A549 (cell line): ENCODE measurements at places on chromosomes 11 and 22. TPM values are rescaled to one million over a fixed set of nuclear protein-coding genes. Genes with fewer than 3 reads are reported as not detected.

GRCh38 chr11:122749005-122749687, 89.2 kb upstream of the CRTAM start:
- DNase-seq: no peak

DNA sequence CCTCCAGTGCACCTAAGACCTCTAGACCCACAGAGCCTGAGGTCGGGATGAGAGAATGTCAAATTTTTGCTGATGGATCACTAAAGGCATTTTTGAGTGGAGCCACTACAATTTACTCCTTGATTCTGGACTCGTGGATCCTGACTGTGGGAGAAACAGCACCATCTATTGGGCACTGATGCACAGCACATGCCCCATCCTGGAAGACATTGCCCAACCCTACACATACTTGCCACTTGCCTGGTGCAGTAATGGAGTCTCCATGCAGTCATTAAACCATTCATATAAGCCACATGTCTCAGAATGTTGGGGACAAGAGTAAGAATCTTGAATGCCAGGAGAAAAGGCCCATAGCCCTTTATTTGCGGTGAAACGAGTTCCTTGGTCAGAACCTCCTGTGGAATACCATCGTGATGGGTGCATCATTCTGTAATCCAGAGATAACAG, 103.9 kb downstream of the GGTLC2 start:
- no peak for DNase-seq

- no peak for DNase-seq
Measured at GRCh38 chr11:130826572-130826971, 89.7 kb downstream of the SNX19 start.

GRCh38 chr11:6307876-6308275, 12.4 kb downstream of the CAVIN3 start:
- no peak for DNase-seq

- DNase-seq: no peak
Measured at GRCh38 chr11:113184498-113184897, 129.9 kb upstream of the TTC12 start.

DNA sequence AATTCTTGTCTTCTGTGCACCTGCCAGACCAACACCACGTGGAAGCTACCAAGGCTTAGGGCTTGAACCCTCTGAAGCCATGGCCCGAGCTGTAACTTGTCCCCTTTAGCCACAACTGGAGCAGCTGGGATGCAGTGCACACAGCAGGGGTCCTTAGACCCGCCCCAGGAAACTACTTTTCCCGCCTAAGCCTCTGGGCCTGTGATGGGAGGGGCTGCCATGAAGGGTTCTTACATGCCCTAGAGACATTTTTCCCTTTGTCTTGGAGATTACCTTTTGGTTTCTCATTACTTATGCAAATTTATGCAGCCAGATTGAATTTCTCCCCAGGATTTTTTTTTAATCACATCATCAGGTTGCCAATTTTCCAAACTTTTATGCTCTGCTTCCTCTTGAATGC, 9.7 kb downstream of the PATE3 start:
- no peak for DNase-seq

DNA sequence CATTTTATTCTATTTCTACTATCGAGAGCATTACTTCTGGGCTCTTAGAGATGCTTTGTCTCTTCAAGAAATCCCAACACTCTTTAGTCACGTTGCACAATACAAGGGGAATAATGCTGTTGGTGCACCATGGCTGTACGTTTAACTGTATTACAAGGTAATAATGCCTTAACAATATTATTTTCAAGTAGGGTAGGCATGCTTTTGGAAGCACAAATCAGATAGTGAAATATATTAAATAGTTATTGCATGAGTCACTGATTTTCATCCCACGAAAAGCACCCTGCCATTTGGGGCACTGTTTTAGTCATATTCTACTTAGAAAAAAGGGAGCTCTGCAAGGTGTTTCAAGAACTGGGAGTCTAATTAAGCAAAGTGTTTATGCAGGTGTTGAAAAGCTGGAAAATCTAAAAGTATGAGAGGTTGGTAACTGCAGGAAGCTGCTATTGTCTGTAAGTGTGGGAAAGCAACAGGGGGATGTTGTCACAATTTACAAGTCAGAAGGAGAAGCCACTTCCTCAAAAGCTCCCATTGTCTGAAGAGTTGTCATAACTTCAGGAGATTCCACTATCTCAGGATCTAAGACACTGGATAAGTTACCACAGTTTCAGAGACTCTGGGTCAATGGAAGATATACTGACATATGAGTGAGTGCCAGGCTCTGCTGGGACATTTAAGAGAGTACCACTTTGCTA, 218.2 kb downstream of the JRKL start:
- no peak for DNase-seq

DNA sequence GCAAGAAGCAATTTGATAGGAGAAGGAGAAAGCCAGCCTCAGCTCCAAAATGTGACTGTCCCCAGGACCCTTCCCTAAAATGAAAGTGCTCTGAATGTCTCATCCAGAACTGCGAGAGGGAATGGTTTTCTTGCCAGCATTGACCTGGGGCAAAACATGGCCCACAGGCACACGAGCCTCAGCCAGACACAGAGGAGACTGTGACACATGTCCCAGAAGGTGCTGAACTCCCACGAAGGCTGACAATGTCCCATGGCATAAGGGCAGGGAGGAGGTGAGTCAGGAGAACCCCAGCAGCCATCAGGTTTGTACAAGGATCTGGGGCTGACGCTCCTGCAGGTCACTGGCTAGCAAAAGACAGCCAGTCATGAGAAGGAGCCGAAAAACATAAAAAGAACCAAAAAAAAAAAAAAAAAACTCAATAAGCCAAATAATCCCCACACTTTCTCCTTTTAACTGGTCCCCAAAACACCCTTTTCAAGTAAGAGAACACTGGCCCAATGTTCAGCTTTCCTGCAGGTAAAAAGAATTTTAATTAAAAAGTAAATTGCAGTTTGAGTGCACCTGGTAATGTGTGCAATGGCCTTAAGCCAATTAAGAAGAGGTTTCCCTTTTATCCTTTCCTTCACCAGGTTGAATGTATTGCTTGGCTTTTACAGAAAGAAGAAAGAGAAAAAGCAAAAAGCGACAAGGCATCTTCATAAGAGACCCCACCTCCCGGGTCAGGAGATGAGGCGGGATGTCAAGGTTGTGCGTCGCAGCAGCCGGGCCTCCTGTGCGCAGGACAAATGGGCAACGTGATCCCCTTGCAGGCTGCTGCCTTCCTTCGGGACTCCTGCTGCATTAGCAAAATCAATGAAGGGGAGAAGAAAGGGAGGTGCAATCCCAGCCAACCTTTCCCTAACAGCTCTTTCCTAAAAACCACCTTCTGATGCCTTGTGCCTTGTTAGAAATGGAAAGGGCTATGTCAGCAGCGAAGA, 43.6 kb downstream of the GALNT18 start:
- DNase-seq: no peak

DNA sequence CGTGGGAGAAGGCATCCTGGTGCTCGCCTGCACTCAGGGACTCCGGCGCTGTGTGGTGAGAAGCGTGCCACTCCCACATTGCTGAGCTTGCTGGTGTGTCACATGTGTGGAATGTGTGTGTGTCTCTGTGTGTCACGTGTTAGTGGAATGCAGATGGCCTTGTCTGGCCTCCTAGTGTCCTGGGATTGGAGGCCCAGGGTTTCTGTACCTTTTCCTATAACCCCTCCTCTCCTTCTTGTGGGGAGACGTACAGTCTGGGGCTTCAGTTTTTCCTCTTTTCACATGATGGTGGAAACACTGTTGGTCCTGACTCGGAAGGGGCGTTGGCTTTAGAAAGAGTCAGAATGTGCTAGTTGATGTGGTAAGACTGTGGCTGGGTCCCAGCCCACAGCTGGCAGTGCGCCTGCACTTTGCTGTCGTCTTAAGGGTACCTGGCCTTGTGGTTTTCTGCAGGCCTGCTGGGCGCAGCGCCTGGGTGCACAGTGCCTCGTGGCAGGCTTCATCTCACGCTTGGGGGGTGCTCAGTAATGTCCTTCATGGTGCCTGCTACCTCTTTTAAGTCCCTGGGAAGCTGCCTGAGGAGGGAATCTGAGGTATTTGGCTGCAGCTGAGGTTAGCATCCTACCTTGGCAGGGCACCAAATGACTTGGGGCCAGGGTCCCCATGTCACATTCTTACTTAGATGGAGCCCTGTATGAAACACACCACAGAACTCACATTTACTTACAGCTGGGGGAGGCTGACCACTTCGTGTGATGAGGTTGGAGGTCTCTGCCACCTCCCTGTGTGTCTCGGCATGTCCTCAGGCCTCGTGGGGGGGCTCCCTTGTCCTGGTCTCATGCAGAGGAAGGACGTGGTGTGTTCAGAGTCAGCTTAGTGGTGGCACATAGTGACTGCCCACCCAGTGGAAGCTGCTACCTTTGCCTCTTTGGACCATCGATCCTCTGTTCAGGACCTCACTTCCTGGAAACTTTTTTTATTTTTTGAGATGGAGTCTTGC, 61.9 kb downstream of the MED15 start:
- peak; percentile 87 for DNase-seq

DNA sequence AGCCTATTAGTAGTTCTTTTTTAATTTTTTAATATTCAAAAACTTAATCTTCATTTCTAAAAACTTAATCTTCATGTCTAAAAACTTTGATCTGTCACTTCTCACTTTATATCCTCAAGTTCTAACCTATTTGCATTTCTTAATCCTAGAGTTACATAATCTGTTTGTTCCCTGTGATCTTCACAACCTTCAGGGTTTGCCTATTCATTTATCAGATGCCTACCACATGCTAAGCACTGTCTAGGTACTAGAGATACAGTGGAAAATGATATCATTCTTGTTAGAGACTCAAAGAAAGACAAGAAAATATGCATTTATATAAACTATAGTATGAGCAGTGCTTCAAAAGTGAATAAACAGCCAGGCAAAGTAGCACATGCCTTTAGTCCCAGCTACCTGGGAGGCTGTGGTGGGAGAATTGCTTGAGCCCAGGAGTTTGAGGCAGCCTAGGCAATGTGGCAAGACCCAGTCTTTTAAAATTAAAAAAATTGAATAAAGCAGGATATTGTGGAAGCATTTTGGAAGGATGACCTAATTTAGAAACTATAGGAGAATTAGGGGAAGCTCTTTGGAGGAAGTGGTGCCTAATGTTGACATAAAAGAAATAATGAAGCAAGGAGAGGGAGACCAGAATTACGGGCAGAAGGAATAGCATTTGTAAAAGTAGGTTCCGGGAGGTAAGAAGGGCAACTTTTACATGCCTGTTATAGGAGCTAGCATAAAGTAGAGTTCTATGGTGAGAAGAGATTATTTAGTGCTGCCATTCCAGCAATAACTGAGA, 54.4 kb upstream of the GRK2 start:
- DNase-seq: no peak

DNA sequence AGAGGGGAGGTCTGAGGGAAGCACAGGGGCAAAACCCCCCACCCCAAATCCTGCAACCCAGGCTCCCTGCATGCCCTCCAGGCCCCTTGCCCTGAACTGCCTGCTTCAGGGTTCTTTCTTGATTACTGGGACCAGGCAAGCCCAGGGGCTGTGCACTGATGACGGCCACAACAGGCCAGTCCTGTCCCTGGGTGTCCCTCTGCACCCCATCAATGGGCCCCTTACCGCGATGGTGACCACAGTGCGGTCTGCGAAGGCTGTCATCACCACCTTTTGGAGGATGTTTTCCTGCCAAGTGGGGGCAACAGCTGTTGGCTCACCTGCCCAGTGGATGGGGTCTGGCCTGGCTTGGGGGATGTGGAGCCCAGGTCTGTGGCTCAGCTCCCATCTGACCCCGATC, 5.0 kb upstream of the KCNJ11 start:
- no peak for DNase-seq

DNA sequence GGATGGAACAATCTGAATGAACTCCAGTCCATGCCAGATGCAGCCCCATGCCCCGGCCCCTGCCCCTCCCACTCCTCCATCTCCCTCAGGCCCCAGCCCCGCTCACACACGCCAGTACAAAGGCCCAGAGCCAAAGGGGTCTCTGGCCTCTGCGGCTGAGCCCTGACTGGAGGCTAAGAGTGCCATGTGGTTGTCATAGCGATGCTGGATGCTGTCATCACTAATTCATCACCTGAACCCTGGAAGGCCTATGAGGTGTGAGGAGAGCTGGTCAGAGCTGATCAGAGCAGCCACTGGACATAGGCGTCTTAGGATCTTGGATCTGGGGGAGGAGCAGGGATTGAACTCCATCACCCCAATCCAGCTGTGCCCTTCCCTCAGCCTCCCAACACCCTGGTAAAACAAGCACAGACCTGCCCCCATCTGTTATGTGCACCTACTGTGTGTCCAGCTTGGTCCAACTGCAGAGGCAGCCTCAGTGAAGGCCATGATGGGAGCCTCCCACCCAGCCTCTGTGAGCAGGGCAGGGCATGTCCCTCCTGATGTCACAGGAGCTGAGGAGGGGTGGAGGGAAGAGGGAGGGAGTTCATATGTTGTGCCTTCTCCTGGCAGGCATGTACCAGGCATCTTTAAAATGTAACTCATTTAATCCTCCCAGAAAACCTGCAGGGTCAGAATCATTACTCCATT, 16.7 kb downstream of the PDE2A start:
- no peak for DNase-seq

DNA sequence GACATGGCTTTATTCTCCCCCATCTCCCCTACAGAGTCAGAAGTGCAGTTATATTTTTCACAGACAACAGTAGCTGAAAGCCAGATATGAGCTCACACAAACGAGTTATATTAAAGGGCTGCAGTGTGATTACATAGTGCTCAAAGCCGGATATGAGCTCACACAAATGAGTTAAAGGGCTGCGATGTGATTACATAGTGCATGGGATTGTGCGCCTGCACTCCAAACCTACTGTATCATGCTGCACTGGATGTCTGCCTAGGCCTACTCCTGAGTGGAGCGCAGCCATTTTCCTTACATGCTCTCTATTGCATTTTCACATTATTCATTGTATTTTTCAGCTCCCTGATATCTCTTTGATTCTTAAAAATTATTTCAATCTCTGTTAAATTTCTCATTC, 414.6 kb upstream of the LARGE1 start:
- DNase-seq: peak; percentile 0

DNA sequence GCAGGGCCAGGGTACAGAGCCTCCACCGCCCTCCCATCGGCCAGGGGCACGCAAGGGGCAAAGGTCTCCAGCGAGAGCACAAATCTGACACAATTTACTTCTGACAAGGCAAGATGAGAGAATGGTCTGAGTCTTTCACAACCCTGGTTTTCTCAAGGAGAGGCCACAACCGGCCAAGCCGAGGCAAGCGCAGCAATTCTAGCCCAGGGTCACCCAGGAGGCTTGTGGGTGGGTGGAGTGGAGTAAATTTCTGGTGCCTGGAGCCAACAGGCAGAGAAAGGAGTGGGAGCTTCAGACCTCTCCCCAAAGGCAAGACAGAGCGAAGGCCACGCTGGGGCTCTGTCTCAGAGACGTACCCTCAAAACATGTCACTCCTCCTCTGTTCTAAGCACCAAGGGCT, 9.3 kb downstream of the LARGE2 start:
- DNase-seq: no peak

The SCGB1A1 gene
- polyA plus RNA-seq: not detected in 3 replicates

The SHISA8 gene
- 0.14 to 0.15 TPM (median 0.15 TPM) in 3 replicates for polyA plus RNA-seq

The ZNF280B gene
- 1.9 to 2.3 TPM (median 2.3 TPM) in 3 replicates for polyA plus RNA-seq

The CRYBA4 gene
- polyA plus RNA-seq: not detected in 3 replicates

The PATE4 gene
- polyA plus RNA-seq: not detected in 3 replicates

The CYP2D6 gene
- 0.63 to 1.0 TPM (median 0.91 TPM) in 3 replicates for polyA plus RNA-seq
